Activated naive CD8-positive, alpha-beta T cell treated with anti-CD3 and anti-CD28 coated beads for 36 hours (primary cell): ENCODE measurements at places on chromosomes 3 and 15. TPM values are rescaled to one million over a fixed set of nuclear protein-coding genes. Genes with fewer than 3 reads are reported as not detected.

GRCh38 chr3:99931059-99931458, 113.4 kb downstream of the CMSS1 start:
- no peak for DNase-seq
- no peak overlapping the region for H3K27ac ChIP-seq
- H3K4me1 ChIP-seq, result peaks cover 6% of the 10 kb centered on the region
- peaks cover 26% of the 10 kb centered on the region for H3K36me3 ChIP-seq
- H3K4me3 ChIP-seq, result no peak overlapping the region
- no peaks in the 10 kb centered on the region for H3K27me3 ChIP-seq

GCSAM gene
- 7.5 TPM for total RNA-seq

MB21D2 gene
- total RNA-seq, result 6.4 TPM

P4HTM gene
- 20.7 TPM for total RNA-seq

DNA sequence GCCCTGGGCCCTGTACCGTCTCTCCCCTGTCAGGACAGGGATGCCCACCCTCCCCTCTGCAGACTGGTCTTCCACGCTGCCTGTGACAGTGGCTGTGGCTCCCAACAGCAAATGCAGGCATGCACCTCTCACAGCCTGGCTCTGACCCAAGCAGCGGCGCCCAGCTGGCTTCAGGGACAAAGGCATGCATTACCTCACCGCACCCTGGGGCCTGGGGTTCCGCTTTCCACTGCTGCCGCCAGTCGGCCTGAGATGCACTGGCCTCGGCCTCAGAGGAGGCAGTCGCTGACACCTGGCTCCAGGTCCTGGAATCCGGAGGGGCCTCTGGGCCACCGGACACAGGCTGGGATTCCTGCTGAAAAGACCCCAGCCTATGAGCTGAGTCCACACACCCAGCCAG, 70.3 kb downstream of the SCN5A start:
- H3K27ac ChIP-seq, result no peak overlapping the region
- H3K36me3 ChIP-seq, result no peaks in the 10 kb centered on the region
- H3K4me1 ChIP-seq, result no peaks in the 10 kb centered on the region
- H3K4me3 ChIP-seq, result no peak overlapping the region
- no peak for DNase-seq

SHC4 gene
- total RNA-seq, result 4.1 TPM

DNA sequence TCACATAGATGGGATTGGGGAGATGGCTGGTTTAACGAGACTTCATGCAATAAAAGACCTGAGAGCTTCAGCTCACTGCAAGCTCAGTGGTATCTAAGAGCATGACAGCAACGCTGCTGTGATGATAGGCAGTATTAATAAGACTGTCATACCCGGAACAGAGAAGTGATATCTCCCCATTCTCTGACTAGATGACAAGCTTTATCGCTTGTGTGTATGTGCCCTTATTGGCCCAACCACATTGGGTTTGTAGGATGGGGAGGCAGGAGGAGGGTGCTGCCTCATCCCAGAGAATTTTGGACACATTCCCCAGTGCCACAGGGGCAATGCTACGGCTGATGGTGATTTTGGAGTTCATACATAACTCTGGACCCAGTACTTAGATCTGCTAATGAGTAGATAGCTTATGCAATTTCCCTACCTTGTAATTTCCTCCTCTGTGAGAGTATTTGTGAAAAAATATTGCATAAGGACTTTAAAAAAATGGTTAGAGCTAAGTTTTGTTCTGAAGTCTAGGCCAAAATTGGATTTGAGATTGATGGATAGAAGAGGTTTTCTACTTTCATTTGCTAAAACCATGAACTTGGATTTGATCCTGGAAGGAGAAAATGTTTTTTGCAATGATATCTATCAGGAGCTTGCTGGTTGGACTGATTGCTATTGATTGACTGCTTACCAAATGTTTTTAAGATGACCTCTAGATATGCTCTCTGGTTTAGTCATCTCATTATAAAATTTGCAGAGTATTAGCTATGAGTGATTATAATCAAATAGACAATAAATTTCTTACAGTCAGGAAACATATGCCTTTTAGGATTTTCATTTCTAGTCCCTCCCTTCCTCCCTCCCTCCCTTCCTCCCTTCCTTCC, 14.0 kb upstream of the TMEM212 start:
- DNase-seq, result no peak
- peaks cover 2% of the 10 kb centered on the region for H3K4me1 ChIP-seq
- no peak overlapping the region for H3K27ac ChIP-seq
- no peaks in the 10 kb centered on the region for H3K36me3 ChIP-seq
- H3K27me3 ChIP-seq, result peaks cover 30% of the 10 kb centered on the region

DNA sequence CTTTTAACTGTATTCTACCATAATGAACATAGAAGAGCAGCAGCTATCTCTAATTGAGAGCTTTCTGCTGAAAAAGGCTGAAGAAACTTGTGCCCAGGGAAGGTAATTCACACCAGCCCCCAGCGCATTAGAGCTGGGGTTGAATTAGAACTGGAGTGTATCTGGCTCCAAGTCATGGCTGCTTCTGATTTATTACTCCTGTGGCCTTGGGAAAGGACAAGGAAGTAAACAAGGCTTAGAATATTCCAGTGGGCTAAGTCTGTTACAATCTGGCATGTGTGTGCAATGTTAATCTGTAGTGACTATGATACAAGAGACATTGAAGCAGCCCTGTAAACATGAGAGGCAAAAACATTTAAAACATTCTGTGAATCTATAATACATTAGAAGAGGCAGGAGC, 18.1 kb downstream of the CPA3 start:
- H3K27ac ChIP-seq, result no peak overlapping the region
- no peak overlapping the region for H3K4me3 ChIP-seq
- no peak for DNase-seq
- no peaks in the 10 kb centered on the region for H3K4me1 ChIP-seq
- H3K36me3 ChIP-seq, result no peaks in the 10 kb centered on the region
- peaks cover under 1% of the 10 kb centered on the region for H3K27me3 ChIP-seq

GRCh38 chr3:128587391-128587790, 63.2 kb downstream of the RPN1 start:
- DNase-seq, result no peak
- H3K27me3 ChIP-seq, result peaks cover 10% of the 10 kb centered on the region
- H3K4me3 ChIP-seq, result no peak overlapping the region
- no peak overlapping the region for H3K27ac ChIP-seq
- H3K36me3 ChIP-seq, result no peaks in the 10 kb centered on the region
- H3K4me1 ChIP-seq, result peaks cover 8% of the 10 kb centered on the region

ZNF620 gene
- 8.5 TPM for total RNA-seq

DNA sequence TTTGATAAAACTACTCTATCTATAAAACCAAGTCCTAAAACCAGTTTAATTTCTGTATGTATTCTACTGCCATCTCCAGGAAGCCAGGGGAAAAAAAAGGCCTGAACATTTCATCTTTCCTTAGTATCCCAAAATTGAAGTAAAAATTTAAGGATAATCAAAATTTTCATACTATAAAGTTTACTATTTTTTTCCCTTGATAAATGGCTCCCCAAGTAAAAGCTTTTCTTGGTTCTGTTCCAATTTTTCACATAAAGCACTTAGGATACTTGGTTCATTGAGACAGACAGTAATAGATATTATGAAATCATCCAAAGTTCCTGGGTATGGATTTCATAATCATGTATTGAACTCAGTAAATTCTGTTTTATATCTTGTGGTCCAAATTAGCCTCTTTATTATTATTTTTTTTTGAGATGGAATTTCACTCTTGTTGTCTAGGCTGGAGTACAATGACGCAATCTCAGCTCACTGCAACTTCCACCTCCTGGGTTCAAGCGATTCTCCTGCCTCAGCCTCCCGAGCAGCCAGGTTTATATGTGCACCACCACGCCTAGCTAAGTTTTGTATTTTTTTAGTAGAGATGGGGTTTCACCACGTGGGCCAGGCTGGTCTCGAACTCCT, 34.5 kb downstream of the ICE2 start:
- H3K4me1 ChIP-seq, result peaks cover 2% of the 10 kb centered on the region
- H3K27ac ChIP-seq, result no peak overlapping the region
- no peaks in the 10 kb centered on the region for H3K27me3 ChIP-seq
- DNase-seq, result no peak

GRCh38 chr3:10242182-10243065, 5.8 kb upstream of the TATDN2 start:
- peak overlapping the region; percentile 47 for H3K4me3 ChIP-seq
- H3K4me1 ChIP-seq, result peaks cover 53% of the 10 kb centered on the region
- DNase-seq, result peak; percentile 83
- no peaks in the 10 kb centered on the region for H3K27me3 ChIP-seq

GRCh38 chr3:60659098-60659497, 592.2 kb downstream of the FHIT start:
- no peaks in the 10 kb centered on the region for H3K36me3 ChIP-seq
- H3K27ac ChIP-seq, result no peak overlapping the region
- no peak overlapping the region for H3K4me3 ChIP-seq
- no peak for DNase-seq

- DNase-seq, result no peak
- no peak overlapping the region for H3K27ac ChIP-seq
- no peaks in the 10 kb centered on the region for H3K27me3 ChIP-seq
- H3K36me3 ChIP-seq, result no peaks in the 10 kb centered on the region
- H3K4me3 ChIP-seq, result no peak overlapping the region
Measured at GRCh38 chr3:16114429-16114828, 60.1 kb upstream of the GALNT15 start.
